ENCODE measurements at places on chromosomes 12 and 14.

GRCh38 chr12:754851-755562 lies 2.6 kb downstream of the WNK1 start:
- peak; percentile 71 for DNase-seq

DNA sequence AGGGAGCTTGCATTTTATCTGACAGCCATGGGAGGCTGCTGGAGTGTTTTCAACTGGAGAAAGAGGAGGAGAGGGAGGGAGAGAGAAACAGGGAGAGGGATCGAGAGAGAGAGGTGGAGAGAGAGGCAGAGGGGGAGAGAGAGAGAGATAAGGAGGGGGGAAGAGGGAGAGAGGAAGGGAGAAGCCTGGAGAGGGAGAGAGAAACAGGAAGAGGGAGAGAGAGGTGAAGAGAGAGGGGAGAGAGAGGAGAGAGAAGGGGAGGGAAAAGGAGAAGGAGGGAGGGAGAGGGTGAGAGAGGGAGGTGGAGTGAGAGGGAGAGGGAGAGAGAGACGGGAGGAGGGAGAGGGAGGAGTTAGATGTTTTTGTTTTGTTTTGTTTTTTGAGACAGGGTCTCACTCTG lies 45.6 kb downstream of the DNAH10 start:
- no peak for DNase-seq

DNA sequence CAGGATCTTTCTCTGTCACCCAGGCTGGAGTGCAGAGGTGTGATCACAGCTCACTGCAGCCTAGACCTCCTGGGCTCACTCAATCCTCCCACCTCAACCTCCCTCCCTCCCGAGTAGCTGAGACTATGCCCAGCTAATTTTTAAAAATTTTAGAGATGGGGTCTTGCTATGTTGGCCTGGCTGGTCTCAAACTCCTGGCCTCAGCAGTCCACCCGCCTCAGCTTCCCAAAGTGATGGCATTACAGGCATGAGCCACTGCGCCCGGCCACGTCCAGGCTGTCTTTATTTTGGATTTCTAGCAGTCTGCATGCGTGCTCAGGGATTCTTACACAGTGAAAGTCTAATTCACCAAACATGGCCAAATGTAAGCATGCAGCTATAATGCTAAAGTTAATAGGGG lies 17.8 kb downstream of the SLC8B1 start:
- DNase-seq = no peak

GRCh38 chr14:37234222-37234621 lies 36.5 kb downstream of the MIPOL1 start:
- DNase-seq = no peak

- DNase-seq = no peak
Observed at GRCh38 chr12:130803702-130804101, 35.3 kb downstream of the STX2 start.

GRCh38 chr12:79415746-79416435 lies 274.9 kb downstream of the PAWR start:
- no peak for DNase-seq

DNA sequence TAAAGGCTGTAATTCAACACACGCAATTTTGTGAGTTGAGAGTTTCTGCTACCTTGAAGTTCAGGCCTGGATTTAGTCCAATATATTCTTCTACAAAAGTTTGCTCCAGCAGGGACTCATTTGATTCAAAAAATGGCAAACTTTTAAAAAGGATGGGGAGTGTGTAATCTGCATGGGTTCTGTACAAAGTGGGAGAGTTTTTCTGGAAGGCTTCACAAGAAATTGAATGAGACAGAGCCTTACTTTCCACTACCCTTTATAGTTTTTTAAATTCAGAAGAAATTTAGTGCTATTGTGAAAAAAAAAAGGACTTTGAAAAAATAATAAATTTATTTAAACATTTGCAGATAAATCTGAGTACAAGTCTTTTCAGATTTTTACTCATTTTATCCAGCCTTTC lies 116.9 kb downstream of the METTL25 start:
- DNase-seq = no peak

Data from CD4-positive, alpha-beta T cell treated with Interleukin-12 subunit alpha and Interleukin-12 subunit beta, for 1 hour (primary cell).